Activated CD8-positive, alpha-beta T cell treated with anti-CD3 and anti-CD28 coated beads for 36 hours (primary cell): ENCODE measurements at places on chromosomes 7 and 10.
A peak's percentile ranks its signal among the peaks of the same experiment; 100 is the strongest.

- H3K4me3 ChIP-seq, result peak overlapping the region; percentile 66
- H3K27ac ChIP-seq, result no peak overlapping the region
- peaks cover 15% of the 10 kb centered on the region for H3K27me3 ChIP-seq
- no peak for DNase-seq
Measured at GRCh38 chr7:22083704-22084240, 138.1 kb upstream of the CDCA7L start.

DNA sequence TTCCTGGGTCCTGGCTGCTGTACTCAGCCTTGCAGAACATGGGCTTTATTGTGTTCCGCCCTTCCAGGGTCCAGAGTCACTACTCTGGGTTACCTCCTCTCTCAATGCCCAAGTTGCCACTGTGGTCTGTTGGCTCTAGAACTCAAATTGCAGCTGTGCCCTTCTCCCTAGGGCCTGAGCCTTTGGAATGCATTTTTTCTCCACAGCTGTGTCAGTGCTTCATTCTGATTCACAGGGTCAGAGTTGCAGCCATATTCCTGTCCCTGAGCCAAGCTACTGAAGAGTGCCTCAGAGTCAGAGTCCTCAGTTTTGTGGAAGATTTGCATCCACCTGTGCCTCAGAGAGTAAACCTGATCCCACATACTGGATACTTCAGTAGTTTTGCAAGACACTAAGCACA is 167.5 kb downstream of the ITGB1 start:
- no peak overlapping the region for H3K27ac ChIP-seq
- H3K27me3 ChIP-seq, result no peaks in the 10 kb centered on the region
- H3K36me3 ChIP-seq, result no peaks in the 10 kb centered on the region
- H3K4me1 ChIP-seq, result no peaks in the 10 kb centered on the region

- H3K4me1 ChIP-seq, result peaks cover 18% of the 10 kb centered on the region
- no peak for DNase-seq
- H3K27me3 ChIP-seq, result peaks cover 6% of the 10 kb centered on the region
- no peak overlapping the region for H3K4me3 ChIP-seq
- H3K36me3 ChIP-seq, result no peaks in the 10 kb centered on the region
Measured at GRCh38 chr10:88118729-88119128, 255.3 kb downstream of the PTEN start.

- no peaks in the 10 kb centered on the region for H3K27me3 ChIP-seq
- no peaks in the 10 kb centered on the region for H3K36me3 ChIP-seq
- H3K4me1 ChIP-seq, result no peaks in the 10 kb centered on the region
- DNase-seq, result no peak
- H3K4me3 ChIP-seq, result no peak overlapping the region
- no peak overlapping the region for H3K27ac ChIP-seq
Measured at GRCh38 chr10:64519427-64519826, 998.2 kb downstream of the REEP3 start.

GRCh38 chr7:67738958-67739357 is 742.3 kb downstream of the TYW1 start:
- H3K27ac ChIP-seq, result no peak overlapping the region
- H3K4me1 ChIP-seq, result no peaks in the 10 kb centered on the region
- H3K36me3 ChIP-seq, result no peaks in the 10 kb centered on the region
- no peak for DNase-seq

DNA sequence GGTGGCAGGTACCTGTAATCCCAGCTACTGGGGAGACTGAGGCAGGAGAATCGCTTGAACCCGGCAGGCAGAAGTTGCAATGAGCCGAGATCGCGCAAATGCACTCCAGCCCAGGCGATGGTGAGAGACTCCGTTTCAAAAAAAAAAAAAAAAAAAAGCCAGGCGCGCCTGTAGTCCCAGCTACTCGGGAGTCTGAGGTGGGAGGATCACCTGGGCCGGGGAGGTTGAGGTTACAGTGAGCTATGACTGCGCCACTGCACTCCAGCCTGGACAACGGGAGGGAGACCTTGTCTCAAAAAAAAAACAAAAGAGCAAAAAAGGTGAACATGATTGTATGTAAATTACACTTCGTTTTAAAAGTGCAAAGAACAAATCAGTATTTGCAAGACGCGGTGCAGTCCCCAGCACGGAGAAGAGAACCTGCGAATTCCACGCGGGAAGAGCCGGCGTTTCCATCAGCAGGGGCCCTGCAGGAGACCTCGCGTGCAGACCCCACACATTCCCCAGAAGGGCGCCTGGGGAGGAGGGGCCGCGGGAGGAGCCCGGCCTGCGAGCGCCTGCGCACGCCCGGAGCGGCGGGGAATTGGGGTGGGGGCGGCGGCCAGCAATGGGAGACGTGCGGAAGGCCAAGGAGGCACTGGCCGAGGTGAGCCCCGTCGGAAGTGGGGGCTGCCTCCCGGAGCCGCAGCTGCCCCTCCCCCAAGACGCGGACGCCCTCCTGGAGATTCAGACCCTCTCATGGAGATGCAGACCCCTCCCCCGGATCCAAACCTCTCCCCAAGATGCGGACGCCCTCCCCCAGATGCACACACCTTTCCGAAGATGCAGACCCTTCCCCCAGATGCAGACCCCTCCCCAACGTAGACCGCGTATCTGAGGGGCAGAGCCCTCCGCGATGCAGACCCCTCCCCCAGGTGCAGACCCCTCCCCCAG is 16.7 kb upstream of the SUN1 start:
- H3K27ac ChIP-seq, result peak overlapping the region; percentile 38
- peak; percentile 47 for DNase-seq
- peaks cover 49% of the 10 kb centered on the region for H3K4me1 ChIP-seq
- peaks cover 15% of the 10 kb centered on the region for H3K36me3 ChIP-seq
- H3K27me3 ChIP-seq, result peaks cover 17% of the 10 kb centered on the region

- peaks cover 4% of the 10 kb centered on the region for H3K27me3 ChIP-seq
- DNase-seq, result no peak
- no peaks in the 10 kb centered on the region for H3K4me1 ChIP-seq
- no peak overlapping the region for H3K4me3 ChIP-seq
Measured at GRCh38 chr7:4500812-4501211, 181.3 kb upstream of the FOXK1 start.

DNA sequence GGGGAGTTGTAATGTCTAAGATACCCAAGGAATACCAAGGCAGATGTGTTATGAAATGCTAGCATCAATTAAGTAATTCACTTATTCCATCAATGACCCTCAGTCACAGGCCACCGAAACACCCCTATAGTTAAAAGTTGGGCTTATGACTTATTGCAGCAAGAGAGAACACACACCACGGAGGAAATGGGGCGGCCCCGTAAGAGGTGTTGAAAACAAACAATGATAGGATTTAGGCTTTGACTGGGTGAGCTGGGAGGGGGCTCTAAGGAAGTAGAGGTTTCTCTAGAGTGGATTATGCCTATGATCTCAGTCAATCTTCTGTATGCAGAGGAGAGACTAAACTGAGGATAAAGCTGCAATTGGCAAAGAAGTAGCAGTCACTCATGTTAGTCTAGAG is 45.4 kb upstream of the PRKCQ start:
- no peak overlapping the region for H3K4me3 ChIP-seq
- H3K27me3 ChIP-seq, result no peaks in the 10 kb centered on the region
- H3K27ac ChIP-seq, result no peak overlapping the region
- peak; percentile 41 for DNase-seq
- peaks cover 19% of the 10 kb centered on the region for H3K4me1 ChIP-seq

DNA sequence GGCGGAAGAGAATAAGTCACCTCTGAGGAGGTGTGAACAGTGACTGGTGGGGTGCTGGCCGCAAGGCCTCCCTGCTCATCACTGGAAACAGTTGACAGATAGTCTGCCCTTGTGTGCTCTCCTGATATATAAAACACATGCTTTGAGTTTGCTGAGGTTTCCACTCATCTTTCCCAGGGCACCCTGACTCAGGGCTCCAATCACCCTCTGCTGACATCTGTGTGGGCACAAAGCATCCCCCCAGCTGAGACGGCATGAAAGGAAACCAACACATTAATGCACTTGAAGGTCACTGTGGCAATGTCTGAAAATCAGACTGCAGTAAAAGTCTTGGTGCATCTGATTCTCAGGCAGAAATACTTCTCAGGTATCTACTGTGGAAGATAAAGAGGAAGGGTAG is 49.8 kb downstream of the EPDR1 start:
- H3K27me3 ChIP-seq, result peaks cover 6% of the 10 kb centered on the region
- no peak overlapping the region for H3K27ac ChIP-seq
- H3K36me3 ChIP-seq, result no peaks in the 10 kb centered on the region
- peaks cover 6% of the 10 kb centered on the region for H3K4me1 ChIP-seq

DNA sequence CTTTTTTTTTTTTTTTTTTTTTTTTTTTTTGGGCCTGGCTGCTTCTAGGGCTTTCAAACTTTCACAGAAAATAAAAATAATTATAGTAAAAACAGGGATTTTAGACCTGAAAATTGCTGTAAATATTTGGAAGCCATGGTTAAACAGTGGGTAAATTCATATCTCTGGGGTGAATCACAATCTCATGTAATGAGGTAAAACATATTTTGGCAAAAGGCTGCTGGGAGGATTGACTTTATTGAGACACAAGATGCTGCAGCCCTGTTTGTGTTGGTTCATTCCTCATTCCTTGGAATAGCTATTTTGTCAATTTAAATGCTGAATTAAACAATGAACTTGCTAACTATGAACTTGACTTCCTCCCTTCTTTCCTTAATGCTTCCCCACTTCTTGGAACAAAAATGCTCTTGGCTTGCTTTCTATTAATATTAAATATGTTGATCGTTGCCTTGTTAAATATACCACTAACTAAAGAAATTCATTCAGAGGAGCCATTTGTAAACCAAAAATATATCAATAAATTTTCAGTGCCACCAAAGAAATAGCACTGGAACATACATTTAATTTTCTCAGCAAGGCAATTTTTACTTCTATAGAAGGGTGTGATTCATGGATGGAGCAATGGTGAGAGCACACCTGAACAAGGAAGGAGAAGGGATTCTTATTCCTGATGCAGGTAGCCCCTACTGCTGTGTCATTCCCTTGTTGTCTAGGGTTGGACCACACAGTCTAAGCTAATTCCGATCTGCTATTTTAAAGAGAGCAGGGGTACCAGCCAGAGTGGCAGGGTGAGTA is 24.6 kb downstream of the AGK start:
- H3K36me3 ChIP-seq, result peaks cover 53% of the 10 kb centered on the region
- H3K27ac ChIP-seq, result no peak overlapping the region
- H3K4me3 ChIP-seq, result no peak overlapping the region
- DNase-seq, result no peak

DNA sequence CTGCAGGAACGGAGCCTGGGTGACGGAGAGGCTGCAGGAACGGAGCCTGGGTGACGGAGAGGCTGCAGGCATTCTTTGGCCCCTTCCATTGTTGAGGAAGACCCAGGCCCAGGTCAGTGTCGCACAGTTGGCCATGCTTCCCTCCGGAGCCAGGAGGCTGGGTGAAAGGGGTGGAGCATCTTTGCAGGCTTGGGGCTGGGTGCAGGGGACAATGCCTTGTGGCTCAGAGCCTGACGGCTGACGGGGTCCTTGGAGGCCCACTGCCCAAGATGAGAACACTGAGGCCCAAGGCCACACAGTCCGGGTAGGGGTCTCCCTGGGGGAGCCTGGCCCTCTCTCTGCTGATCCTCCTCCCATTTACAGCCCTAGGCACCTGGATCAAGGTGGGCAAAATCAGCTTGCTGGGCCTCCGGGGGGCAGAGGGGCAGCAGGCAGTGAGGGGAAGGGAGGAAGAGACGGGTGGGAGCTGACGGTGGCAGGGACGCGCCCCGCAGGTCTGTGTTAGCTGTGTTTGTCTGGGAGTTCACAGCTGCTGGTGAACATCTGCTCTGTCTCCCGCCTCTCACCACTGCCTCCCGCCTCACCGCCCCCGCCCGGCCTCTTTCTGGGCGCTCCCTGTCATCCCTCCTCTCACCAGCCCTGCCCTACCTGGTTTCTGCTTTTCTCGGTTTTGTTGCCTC is 30.6 kb upstream of the PCBD1 start:
- H3K36me3 ChIP-seq, result no peaks in the 10 kb centered on the region
- no peak overlapping the region for H3K27ac ChIP-seq
- H3K4me1 ChIP-seq, result no peaks in the 10 kb centered on the region
- DNase-seq, result no peak
- H3K4me3 ChIP-seq, result no peak overlapping the region

DNA sequence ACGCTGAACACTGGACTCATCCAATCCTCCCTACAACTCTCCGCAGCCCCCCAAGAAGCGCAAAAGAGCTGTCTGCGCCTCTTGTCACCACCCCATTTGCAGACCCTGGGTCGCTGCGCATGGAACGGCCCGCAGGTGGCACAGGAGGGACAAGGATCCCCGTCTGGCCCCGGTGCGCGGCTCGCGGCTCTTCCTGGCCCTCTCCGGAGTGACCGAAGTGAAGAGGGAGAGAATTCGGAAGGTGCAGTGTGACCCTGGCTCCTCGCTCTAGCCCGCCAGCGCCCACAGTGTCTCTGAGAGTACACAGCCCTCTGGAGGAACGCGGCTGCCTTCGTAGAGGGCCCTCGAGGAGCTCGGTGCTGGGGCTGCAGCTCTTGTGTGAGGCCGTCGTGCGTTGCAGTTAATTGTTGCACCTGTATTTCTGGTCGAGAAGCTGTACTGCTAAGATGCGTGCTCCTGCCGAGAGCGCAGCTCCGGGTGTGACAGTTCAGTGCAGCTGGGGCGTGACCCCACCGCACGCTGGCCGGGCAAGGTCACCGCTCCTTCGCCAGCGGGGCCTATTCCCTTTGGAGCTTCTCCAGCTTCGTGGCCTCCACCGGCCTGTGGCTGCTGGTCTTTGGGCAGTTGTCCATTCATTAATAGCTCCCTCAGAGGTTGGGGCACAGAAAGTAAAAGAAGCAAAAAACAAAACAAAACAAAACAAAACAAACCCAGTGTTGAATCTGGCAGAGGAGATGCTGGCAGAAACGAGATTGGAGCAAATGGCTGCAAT is 119.0 kb downstream of the SEC23IP start:
- no peaks in the 10 kb centered on the region for H3K36me3 ChIP-seq
- no peak overlapping the region for H3K27ac ChIP-seq
- peaks cover 33% of the 10 kb centered on the region for H3K27me3 ChIP-seq
- no peak for DNase-seq
- H3K4me1 ChIP-seq, result no peaks in the 10 kb centered on the region
